ENCODE measurements at places on chromosomes 2 and 18.
A peak's percentile ranks its signal among the peaks of the same experiment; 100 is the strongest.

- DNase-seq, result no peak
These were observed 997 bp downstream of the BOK start for GRCh38 chr2:241559323-241560161.

GRCh38 chr2:67733517-67733916, 329.3 kb downstream of the C1D start:
- DNase-seq, result peak; percentile 31

GRCh38 chr2:63056107-63057050, 5.7 kb downstream of the OTX1 start:
- DNase-seq, result no peak

GRCh38 chr2:75525434-75526310, 35.1 kb downstream of the EVA1A start:
- no peak for DNase-seq

- DNase-seq, result peak; percentile 61
These were observed 207.2 kb downstream of the SLC8A1 start for GRCh38 chr2:40244675-40245074.

DNA sequence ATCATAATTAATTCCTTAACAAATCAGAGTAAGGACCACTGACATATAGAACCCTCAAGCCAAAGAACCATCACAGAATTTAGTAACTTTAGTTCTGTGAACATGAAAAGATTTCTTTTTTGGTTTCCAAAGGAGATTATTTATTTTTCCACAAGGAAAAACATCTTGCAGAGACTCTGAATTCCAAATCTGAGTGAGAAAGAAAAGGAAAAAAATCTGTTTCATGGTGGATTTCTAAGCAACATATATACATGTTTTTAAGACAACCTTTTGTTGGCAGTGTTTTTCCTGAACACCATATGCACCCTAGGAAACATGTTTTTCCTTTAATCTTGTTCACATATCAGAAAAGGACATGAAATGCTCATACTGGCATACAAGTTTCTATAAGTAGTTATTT, 149.8 kb downstream of the AGPS start:
- no peak for DNase-seq

GRCh38 chr2:88350331-88351248, 101.9 kb downstream of the FOXI3 start:
- DNase-seq, result peak; percentile 78

DNA sequence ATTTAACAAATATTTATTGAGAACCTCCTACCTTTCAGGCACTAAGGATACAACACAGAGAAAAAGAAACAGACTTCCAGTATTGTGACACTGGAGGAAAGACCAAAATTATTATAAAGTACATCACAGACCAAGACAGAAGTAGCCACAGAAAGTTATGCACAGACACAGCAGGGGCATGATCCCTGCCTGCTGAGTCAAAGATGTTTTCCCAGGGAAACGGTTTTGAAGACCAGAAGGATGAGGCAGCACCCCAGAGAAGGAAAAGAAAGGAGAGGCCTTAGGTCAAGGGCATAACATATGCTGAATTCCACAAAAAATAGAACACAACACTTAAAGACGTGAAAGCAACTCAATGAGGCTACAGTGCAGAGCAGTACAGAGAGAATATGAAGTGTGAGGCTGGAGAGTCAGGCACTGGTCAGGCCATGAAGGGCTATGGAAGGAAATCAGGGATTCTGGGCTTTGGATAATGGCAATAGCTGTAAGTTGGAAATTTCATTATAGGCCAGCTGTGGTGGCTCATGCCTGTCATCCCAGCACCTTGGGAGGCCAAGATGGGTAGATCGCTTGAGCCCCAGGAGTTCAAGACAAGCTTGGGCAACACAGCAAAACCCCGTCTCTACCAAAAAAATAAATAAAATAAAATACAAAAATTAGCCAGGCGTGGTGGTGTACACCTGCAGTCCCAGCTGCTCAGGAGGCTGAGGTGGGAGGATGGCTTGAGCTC, 8.2 kb downstream of the ADAM17 start:
- DNase-seq, result no peak

DNA sequence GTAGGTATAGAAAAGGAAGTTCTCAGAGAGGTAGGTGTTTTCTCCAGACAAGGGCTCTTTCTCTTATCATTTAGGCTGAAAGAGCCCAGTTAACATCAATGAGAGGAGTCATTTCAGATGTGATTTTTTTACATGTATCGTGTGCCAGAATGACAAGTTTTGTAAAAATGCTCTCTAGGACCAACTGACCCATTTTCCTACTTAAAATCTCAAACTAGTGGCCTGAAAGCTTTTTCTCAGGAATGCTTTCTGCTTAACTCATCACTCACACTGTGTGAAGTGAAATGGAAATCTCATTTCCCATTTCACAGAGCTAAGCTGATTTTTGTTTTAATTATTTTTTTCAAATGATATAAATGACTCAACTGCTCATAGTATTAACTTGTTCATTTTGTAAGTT, 128.7 kb upstream of the CYP26B1 start:
- DNase-seq, result no peak

Data from iPS DF 6.9 (cell line).